ENCODE measurements at places on chromosomes 11 and 22.

DNA sequence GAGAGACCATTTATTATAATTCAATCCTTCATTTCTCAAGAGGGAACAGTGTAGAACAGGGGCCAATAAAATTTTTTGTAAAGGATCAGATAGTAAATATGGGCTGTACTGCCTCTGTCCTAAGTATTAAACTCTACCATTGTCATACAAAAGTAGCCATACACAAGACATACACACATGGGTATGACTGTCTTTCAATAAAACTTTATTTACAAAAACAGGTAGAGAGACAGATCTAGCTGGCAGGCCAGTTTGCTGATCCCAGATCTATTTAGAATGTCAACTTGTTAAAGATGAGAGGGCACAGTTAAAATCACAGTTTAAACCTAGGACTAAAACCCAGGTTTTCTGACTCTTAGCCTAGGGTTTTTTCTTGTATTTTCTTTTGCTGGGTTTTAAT, 16.7 kb downstream of the TRAF6 start:
- DNase-seq, result no peak

DNA sequence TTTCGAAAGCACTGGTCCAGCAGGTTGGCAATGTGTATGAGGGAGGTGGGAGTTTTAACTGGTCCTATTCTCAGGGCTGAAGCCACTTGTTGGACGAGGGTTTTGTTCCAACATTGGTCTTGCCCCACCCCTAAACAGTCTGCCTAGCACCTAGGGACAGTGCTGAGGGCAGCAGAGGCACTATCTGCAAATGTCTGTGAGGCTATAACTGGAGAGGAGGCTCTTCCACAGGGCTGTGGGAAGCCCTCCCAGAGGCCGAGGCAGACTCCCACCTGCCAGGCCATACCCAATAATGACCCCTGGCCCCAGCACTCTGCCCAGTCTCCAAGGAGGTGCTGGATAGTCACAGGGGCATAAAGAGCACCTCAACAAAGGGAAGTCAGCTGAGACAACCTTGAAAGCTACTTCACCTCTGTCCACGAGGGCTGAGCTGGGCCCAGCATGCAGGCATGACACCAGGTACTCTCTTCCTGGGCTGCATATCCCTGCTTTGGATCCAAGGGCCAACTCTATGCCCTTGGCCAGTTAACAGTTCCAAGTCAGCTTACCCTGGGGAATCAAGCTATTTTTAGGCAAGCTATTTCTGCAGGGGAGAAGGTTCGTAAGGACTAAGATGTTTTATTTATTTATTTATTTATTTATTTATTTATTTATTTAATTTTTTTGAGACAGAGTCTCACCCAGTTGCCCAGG, 40.2 kb upstream of the SLC25A1 start:
- no peak for DNase-seq

DNA sequence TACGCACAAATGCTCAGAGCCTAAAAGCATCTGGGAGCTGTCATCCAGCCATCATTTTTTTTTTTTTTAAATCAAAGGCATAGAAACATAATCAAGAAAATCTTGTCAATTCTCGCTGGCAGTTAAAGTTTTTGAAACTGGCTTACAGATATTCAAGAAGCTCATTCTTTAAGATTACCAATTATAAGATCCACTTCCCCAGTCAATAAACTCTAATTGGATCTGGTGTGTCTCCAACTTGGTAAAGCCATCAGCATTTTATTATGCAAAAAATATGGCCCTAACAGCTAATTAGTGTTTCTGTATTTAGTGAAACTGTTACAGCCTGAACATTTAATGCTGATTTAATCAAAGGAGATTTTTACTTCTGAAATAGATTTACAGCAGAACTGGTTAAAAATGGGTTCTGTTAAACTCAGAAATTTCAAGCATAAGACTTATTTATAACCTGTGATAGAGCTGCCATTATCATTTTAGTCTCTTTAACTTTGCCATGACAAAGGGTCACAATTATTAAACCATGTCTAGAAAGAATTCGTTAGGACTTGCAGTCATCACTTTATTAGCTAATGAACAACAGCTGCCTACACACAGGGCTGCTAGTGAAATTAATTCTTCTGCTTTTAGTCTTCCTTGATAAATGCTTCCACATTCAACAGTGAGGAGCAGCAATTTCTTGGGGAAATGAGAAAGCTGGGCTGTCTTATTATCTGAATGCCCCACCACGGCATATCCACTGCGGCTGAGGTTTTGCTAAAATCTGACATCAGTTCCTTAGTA, 176.4 kb upstream of the PITPNB start:
- no peak for DNase-seq

GRCh38 chr11:38481391-38481790, 1883.4 kb upstream of the RAG2 start:
- no peak for DNase-seq

GRCh38 chr22:44685384-44686056, 16.5 kb upstream of the PRR5 start:
- peak; percentile 83 for DNase-seq

- no peak for DNase-seq
These were observed 23.2 kb upstream of the BIRC3 start for GRCh38 chr11:102293873-102294601.

All from stimulated activated CD4-positive, alpha-beta T cell treated with anti-CD3 and anti-CD28 coated beads, Interleukin-4, amount 100 ng/mL, for 48 hours (primary cell).